Gastrocnemius medialis (tissue), 4 donors: ENCODE measurements at places on chromosomes 7 and 10. TPM values are rescaled to one million over a fixed set of nuclear protein-coding genes. Genes with fewer than 3 reads are reported as not detected.

DNA sequence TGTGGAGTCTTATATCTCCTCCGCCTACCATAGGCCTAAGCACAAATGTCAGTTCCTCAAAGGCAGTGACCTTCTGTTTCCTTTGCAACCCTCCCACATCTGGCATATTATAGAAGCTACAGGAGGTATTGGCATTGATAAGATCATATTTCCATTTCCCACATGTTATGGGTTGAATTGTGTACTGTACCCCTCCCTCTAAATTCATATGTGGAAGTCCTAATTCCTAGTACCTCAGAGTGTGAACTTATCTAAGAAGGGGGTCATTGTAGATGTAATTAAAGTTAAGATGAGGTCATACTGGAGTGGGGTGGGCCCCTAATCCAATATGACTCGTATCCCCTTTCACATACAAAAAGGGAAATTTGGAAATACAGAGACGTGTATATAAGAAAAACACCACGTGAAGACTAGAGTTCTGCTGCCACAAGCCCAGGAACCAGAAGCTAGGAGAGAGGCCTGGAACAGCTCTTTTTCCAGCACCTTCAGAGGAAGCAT, 6.1 kb upstream of the LAMB4 start:
- no peaks in the 10 kb centered on the region for H3K27me3 ChIP-seq
- no peaks in the 10 kb centered on the region for H3K4me1 ChIP-seq
- no peak for DNase-seq
- H3K4me3 ChIP-seq = no peak overlapping the region

GRCh38 chr10:133557381-133557780, 8.0 kb downstream of the SYCE1 start:
- no peak for DNase-seq
- no peak overlapping the region for H3K27ac ChIP-seq
- no peak overlapping the region for H3K4me3 ChIP-seq
- no peaks in the 10 kb centered on the region for H3K36me3 ChIP-seq
- no peaks in the 10 kb centered on the region for H3K27me3 ChIP-seq

DNA sequence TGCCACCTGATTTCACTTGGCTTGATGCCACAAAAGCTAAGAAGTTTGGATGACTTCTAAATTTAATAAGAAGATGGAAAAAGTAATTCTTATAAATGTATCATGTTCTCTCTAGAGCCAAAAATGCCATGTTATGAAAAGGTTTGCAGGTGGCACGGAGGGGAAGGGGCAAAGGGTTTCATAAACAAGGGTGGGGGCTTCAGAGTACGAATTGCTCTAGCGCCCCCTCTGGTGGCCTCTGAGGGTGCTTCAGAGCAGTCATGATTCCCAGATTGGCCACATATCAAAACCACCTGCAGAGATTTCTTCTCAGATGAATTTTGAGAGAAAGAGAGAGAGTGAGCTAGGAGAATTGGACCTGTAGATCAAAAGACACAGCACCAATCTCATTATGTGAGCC, 208.6 kb upstream of the YAE1 start:
- DNase-seq = no peak
- H3K27ac ChIP-seq = no peak overlapping the region
- H3K4me3 ChIP-seq = no peak overlapping the region
- no peaks in the 10 kb centered on the region for H3K36me3 ChIP-seq
- H3K4me1 ChIP-seq = no peaks in the 10 kb centered on the region

DNA sequence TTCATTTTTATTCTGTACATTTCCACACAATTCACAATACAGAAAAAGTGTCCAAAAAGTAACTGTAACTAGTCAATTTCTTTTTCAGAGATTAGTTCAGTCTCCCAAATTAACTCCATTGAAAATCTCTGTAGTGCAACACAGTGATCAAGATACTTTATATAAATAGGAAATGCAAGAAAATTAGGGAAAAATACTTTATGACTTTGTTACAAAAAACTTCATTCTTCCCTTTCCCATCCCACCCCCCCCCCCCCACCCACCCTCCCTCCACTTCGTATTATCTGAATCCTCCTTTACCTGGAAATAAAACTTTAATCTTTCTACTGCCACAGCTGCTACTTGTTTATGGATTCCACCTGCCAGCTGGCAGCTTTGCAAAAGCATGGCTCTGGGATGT, 37.5 kb upstream of the PTN start:
- no peaks in the 10 kb centered on the region for H3K36me3 ChIP-seq
- no peaks in the 10 kb centered on the region for H3K4me1 ChIP-seq
- H3K27ac ChIP-seq = no peak overlapping the region
- no peaks in the 10 kb centered on the region for H3K27me3 ChIP-seq

Gene PCBD1
- 57.8 TPM for total RNA-seq

GRCh38 chr7:145398758-145399157, 562.9 kb upstream of the TPK1 start:
- H3K27me3 ChIP-seq = no peaks in the 10 kb centered on the region
- DNase-seq = no peak
- H3K4me3 ChIP-seq = no peak overlapping the region
- H3K27ac ChIP-seq = no peak overlapping the region
- H3K36me3 ChIP-seq = no peaks in the 10 kb centered on the region

Gene DYNC1I1
- total RNA-seq = 15.0 TPM

GRCh38 chr10:71752391-71753090, 20.8 kb downstream of the VSIR start:
- peaks cover 57% of the 10 kb centered on the region for H3K4me1 ChIP-seq
- no peaks in the 10 kb centered on the region for H3K27me3 ChIP-seq
- no peaks in the 10 kb centered on the region for H3K36me3 ChIP-seq
- H3K27ac ChIP-seq = no peak overlapping the region
- DNase-seq = no peak

Gene ZNF800
- 41.3 TPM for total RNA-seq

DNA sequence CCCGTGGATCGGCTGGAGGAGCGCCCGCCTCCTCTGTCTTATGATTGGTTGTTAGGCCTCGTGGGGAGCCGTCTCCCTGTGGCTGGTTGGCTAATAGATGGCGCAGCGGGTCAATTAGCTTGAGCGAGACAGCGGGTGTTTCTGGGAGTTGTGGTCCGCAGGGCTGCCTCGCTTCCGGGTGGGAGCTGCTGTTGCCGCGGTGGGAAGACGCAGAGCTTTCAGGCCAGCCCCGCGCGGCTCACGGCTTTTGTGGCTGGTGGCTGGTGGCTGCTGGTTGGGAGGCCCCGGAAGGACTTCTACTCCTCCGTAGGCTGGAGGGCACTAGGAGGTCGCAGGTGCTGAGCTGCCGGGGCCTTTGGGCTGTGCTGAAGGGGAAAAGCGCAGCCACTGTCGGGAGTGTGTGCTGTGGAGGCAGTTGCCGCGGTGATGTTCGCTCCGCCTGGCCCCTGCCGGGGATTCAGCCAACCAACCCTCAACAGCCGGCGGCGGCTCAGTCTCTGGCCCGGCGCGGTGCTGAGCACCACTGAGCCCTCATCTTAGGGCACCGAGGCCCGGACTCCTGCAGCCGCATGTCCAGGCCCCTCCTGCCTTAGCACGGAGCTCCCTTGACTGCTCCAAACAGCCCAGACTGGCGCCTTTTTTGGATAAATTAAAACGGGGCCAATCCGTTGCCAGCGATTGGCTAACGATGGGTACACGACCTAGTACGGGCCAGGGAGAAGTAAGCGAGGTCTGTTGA, 652 bp upstream of the C10orf143 start:
- peak overlapping the region; percentile 92 for H3K27ac ChIP-seq
- H3K4me3 ChIP-seq = peak overlapping the region; percentile 80
- no peaks in the 10 kb centered on the region for H3K27me3 ChIP-seq
- peaks cover 26% of the 10 kb centered on the region for H3K4me1 ChIP-seq
- DNase-seq = peak; percentile 96
